ENCODE measurements at places on chromosomes 7 and 10.

DNA sequence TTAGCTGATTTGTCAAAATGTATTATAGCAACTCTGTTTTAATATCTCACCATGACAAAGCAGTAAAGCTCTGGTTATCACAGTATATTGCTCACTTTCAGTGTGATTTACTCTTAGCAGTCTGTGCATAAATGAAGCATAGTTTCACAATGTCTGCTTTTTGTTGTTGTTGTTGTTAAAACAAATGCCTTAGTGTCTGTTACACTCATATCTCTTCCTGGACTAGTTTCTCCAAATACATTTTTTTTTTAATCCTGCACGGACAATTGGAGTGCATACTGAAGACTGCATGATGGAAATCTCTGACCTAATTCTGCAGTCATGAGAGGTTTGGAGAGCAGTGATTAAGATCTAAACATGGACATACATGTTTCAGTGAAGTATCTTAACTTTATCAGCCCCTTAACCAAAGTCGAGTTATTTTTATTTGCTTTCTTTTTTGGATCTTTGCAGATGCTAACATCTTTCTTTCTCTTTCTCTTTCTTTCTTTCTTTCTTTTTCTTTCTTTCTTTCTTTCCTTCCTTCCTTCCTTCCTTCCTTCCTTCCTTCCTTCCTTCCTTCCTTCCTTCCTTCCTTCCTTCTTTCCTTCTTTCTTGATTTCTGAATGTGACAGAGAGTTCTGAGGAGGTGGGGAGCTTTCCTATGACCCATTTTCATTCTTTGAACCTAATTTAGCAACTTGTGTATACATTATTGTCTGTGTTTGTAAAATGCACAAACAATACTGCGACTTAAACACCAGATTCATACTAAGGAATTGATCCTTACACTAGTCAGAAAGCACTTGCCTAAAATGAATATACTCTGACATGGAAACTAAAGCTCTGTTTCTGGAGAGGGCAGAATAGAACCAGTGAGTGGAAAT is 161.5 kb upstream of the AGR3 start:
- peak; percentile 83 for DNase-seq

- DNase-seq: no peak
Measured at GRCh38 chr7:139798892-139799291, 21.1 kb upstream of the HIPK2 start.

DNA sequence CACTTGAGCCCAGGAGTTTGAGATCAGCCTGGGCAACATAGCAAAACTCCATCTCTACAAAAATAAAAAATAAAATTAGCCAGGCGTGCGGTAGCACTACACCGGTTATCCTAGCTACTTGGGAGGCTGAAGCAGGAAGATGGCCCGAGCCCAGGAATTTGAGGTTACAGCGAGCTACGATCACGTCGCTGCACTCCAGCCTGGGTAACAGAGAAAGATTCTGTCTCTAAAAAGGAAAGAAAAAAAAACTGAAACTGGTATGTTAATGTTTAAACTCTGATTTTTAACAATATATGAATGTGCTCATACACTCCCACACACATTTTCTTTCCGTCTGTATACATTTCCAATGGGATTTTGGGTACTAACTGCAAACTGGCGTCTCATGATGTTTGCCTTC is 140.6 kb upstream of the KMT2E start:
- DNase-seq: peak; percentile 11

- peak; percentile 54 for DNase-seq
Measured at GRCh38 chr7:27575613-27576012, 87.1 kb downstream of the HIBADH start.

DNA sequence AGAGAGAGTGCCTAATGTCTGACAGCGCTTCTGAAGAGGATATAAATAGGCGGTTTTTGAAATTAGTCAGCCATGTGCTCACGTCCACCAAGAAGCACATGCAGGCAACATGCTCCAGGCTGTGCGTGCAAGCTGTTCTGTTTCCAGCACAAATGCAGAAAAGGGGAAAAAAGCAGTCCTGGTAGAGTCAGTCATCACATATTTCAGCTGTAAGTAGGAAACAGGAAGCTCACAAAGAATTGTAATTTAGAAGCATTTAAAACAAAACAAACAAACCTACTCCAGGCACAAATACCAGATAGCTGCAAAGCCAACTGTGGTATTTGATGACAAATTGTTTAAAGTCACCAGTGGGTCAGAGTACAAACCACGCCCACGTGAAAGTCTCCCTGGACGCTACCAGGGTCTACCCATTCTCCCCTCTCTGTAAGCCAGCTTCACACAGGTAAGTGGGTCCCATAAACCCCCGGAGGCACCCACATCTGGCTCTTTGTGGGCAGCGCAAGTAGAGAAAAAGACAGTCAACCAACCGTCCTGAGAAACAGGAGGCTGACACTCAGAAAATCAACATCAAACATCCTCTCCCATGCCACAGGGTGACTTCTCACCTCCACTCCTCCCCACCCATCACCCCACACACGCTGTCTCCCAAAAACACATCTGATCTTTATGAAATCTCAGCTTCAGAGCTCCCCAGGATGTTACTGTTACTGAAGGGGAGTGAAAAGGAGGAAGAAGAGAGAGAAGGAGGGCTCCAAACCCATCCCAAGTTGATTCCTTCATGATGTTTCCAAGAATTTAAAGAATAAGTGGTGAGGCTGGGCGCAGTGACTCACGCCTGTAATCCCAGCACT is 186.4 kb downstream of the FAM107B start:
- peak; percentile 94 for DNase-seq
